HCEC 1CT (cell line): ENCODE measurements at places on chromosomes 16 and 17.

DNA sequence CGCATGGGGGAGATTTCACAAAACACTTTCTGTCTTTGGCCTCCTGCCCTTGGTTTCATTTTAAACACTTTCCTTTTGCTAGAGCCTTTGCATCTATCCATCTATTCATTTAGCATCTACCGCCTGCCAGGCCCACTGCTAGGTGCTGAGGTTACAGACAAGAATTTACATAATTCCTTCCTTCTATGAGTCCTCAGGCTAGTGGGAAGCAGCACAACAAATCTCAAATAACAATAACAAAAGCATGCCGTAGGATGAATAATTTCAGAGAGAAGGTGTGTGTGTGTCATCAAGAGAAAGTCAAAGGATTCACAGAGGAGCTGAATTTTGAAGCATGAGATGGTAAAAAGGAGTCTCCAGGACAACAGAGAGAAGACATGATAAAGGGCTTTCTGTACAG is 6.1 kb upstream of the SLC46A1 start:
- no peak for DNase-seq

DNA sequence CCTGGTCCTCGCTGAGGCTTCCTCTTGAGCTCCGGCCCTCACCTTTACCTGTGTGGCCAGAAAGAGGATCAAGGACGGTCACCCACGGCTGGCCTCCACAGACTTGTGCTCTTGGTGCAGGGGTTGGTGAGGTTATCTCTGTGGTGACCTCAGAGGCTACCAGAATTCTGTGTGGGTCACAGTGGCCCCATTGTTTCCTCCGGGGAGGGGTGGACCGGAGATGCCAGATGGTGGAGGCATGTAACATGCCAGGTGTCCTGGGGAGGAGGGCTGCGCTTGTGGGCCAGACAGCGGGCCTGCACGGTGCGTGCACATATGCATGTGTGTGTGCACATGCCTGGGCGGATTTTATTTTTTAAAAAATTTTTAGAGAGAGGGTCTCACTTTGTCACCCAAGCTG is 6.3 kb downstream of the SGCA start:
- no peak for DNase-seq

DNA sequence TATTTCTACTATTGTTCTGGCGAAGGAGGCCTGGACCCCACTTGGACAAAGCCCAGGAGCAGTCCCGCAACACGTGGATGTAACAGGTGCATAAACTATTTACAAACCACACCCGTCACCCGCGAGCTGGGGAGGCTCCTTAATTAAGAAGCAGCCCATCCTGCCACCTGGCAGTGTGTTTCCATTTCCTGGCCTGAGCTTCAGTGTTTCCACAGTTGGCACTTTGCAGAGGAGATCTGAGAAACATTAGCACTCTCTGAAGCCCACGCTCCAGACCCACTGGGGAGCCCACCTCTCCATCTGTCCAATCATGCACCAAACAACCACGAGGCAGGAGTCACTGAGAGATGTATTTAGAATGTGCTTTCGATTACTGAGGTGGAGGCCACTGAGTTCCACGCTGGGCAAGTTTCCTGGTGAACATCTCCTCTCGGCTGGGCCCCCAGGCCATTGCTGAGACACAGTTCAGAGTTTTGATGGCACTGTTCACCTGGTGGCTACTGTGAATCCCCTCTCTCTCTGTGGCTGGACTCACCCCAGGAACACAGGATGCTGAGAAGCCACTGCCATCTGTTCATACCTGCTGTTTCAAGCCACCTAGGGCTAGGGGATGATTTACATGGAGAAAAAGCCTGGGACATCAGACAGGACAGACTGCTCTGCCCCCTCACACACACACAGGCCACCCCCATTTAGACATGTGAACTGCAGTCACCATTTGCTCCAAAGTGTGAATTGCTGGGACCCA is 129.1 kb downstream of the AIPL1 start:
- no peak for DNase-seq

DNA sequence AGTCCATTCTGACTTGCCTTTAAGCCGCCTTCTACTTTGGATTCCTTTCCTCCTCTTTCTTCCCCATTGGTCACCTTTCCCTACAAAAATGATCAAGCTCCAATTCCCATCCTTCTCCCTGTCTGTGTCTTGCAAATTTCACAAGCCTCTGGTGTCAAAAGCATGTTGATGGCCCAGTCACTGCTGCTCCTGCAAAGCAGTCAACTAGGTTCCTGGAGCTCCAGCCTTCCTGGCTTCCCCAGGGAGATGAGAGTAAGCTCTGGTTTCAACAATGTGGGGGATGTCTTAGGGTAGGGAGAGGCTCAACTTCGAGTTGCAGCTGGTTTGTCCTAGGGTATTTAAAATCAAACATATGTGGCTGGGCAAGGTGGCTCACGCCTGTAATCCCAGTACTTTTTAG is 36.1 kb upstream of the HELZ start:
- DNase-seq = no peak

DNA sequence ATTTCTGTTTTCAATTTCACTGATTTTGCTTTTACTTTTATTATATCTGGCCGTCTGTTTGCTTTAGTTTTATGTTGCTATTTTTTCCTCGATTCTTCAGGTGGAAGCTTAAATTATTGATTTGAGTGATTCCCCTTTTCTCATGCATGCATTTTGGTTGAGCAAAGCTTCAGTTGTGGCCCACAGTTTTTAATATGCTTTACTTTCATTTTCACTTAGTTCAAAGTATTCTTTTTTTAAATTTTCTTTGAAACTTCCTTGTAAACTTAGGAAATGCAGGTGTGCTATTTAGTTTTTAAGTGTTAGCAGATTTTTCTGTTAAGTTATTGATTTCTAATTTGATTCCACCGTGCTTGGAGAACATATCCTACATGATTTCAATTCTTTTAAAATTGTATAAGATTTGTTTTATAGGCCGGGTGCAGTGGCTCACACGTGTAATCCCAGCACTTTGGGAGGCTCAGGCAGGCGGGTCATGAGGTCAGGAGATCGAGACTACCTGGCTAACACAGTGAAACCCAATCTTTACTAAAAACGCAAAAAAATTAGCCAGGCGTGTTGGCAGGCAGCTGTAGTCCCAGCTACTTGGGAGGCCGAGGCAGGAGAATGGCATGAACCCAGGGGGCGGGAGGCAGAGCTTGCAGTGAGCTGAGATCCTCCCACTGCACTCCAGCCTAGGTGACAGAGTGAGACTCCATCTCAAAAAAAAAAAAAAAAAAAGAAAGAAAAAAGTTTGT is 531.2 kb downstream of the KIF2B start:
- DNase-seq = no peak

DNA sequence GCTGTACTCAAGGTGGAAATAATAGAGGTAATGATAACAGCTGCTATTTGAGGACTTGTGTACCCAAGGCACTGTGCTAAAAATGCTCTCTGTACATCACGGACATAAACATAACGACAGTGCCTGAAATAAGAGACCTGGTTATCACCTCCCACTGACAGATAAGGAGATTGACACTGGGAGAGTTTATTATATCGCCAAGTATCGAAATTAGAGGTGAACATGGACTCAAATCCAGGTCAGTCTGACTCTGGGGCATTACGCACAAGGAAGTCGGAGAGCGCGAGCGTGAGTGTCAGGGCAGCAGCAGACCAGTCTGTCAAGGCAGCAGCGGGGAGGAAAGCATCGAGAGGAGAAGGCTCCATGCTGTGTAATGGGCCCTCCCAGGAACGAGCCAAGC is 57.1 kb downstream of the GOSR1 start:
- no peak for DNase-seq

- DNase-seq = no peak
These were observed 4.8 kb downstream of the IRX5 start for GRCh38 chr16:54935266-54935968.

DNA sequence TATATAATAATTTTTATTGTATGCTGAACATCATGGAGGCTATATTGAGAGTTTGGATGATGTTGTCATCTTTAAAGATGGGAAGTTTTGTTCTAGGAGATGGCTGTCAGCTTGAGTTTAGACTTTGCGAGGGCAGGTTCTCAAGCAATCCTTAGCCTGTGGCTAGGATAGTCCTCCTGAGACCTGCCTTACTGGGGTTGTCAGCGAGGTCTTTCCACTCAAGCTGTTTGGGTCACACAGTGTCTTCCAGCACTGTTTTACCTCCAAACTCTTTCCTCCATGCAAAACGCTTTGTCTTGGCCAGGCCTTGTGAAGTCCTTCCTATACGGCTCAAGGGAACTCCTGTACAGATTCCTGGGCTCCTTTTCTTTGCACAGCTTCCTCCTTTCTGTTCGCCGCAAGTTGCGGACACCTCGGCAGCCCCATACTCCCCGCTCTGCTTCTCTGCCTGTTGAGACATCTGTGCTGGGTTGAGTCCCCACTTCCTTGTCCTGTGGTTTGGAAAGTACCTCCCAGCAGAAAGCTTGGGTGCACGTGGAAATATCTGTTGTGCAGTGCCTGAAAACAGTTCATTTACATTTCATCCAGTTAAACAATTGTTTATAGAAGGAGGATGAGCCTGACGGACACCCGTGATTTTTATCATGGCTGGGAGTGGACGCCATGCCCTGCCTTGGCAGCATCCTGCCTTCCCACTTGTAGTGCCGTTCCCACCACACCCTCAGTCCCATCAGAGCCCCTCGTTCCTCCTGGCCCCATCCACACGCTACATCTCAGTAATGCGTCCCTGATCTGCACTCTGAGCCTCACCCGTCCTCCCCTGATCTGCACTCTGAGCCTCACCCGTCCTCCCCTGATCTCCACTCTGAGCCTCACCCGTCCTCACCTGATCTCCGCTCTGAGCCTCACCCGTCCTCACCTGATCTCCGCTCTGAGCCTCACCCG is 55.0 kb upstream of the CBFA2T3 start:
- no peak for DNase-seq

- no peak for DNase-seq
These were observed 509 bp upstream of the ATAD5 start for GRCh38 chr17:30831257-30831656.

DNA sequence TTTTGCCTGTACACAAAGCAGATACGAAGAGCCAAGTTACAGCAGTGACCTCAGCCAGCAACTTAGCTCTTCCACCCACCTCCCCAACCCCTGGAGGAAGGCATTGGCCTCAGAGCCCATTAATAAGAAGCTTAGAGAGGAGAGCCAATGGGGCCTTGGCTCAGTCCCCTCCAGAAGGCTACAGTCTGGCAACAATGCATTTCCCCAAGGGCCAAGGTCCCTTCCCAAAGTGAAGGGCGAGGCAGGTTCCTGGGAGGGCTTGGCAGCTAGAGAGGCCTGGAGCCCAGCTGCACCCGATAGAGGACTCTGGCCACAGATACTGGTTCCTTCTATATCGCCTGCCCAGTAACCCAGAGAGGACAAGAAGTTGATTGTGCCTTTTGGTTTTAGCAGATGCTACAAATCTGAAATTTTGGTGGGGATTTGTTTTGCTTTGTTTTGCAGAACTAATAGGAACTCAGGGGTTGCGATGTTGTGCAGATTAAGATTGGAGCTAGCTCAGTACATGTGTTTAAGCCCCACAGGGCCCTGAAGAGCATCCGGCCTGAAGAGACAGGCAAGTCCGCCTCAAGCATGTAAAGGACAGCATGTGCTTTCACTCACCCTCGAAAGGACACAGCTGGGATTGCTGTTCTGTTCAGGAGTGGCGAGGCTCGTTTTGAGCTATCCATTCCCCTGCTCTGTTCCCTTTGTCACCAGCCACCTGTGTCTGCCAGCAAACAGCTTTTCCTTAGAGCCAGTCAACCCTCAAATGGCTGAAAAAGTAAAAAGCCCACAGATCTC is 12.0 kb upstream of the PNPO start:
- DNase-seq = no peak

DNA sequence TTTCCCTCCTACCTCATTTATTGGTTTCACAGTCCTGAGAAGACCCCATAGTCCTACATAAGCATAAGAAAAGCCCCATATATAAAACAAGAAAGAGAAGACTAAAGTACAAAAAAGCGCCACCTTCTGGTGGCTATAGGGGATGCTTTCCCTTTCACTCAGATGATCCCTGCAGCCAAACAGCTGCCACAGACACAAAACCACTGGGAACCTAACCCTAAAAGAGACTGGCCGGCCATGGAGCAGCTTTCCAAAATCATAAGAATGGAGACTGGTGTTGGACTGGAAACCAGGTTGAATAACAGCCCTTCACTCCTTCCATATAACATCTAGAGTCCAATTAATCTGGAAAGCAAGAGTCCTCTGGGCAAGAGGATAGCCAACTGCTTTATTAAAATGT is 11.4 kb downstream of the DYNC1LI2 start:
- peak; percentile 47 for DNase-seq

GRCh38 chr16:11836650-11837244 is 14.6 kb downstream of the RSL1D1 start:
- peak; percentile 83 for DNase-seq

DNA sequence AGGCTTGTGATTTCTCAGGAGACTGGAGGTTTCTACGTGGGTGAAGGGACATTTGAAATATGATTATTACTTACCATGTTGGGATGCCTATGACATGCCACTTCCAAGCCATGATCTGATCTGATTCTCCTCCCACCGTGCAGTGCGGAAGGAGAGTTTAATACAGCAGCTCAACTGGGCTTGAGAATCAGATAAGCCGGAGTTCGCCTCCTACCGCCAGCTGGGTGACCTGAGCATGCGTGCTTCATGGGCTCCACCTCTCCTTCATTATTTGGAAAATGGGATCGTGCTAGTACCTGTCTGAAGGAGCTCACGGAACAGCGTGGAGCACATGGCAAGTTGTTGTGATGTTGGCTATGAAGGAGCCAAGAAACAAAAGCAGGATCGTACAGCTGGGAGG is 12.4 kb upstream of the TIMP2 start:
- DNase-seq = no peak

DNA sequence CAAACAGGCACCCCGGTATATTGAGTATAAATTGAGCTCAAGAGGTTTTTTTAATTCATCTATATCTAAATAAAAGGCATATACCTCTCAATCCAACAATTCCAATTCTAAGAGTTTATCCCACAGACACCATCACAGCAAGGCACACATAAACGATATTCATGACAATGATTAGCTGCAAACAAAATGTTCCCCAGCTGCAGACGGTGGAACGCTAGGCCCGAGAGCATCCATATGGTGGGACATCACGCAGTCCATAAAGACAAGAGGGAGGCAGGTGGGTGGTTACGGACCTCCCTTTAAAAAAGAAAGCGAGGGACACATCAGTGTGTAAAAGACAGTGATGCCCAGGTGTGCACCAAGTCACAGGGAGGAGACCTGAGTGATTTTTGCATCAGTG is 28.1 kb downstream of the MEAK7 start:
- DNase-seq = no peak

DNA sequence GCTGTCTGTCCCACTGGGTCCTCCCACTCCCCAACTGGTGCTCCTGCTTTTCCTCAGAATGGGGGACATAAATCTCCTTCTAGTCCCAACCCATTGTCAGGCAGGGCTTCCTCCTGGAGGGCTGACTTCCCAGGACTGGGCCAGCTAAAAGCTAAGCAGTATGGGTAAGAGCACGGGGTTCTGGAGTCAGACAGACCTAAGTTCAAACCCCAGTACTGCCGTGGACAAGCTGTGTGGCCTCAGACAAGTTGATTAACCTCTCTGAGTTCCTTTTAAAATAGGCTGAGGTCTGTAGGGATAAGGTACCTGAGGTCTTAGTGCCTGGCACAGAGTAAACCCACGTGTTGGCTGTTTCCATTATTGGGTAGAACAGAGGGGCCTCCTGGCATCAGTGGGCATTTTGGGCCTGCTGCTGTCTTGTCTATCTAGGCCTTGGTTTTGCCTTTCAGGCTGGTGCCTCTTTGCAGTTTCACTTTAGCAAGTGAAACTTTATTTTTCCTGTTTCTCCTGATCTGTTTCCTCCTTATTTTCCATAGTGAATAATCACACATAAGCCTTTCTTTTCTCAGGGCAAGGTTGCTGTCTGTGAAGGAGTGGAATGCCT is 114.6 kb downstream of the PRKCB start:
- no peak for DNase-seq

GRCh38 chr17:15238057-15238456 is 27.1 kb downstream of the PMP22 start:
- no peak for DNase-seq

- DNase-seq = no peak
These were observed 13.8 kb upstream of the MC1R start for GRCh38 chr16:89904606-89905510.
